SK-N-SH (cell line): ENCODE measurements at places on chromosomes 16 and 17. TPM values are rescaled to one million over a fixed set of nuclear protein-coding genes. Genes with fewer than 3 reads are reported as not detected.

DNA sequence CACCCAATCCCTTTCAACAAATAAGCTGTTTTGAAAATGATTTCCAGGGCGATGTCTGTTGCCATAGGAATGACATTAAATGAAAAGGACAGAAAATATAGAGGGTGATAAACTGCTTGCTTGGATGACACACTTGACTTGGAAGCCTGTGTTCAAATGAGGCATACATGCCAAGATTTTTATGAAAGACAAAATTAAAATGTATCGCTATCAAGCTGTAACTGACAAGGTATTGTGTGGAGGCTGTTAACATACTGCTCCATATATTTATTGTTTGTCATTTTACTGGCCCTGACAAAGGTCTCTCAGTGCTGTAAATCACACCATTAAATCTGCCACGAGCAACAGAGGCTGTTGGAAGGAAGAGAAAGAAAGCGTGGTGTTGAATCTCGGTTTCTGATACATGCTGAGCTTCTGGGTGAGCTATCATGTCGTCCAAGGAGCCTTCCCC, 456.2 kb upstream of the SALL1 start:
- DNase-seq, result no peak

Gene PLCG2
- 0.08 and 0.23 TPM in 2 replicates for polyA plus RNA-seq

GRCh38 chr17:6142701-6143100, 72.5 kb downstream of the WSCD1 start:
- no peak for DNase-seq

DNA sequence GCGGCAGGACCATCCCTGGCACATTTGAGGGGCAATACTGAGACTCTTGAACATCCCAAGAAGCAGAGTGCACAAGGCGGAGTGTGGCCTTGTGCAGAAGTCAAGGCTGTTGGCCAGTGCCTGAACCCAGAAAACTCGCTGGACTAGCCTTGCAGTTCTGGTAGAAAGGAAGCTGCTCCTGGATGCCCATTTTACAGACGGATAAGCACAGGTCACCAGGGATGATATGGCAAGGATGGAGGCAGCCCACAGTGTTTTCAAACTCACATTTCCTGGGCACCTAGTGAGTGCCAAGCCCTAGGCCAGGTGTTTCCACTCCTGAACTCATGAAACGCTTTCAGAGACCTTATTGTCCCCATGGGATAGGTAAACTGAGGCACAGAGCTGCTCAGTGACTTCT, 1.7 kb upstream of the MAP2K3 start:
- DNase-seq, result no peak
